IMR-90 (cell line): ENCODE measurements at places on chromosomes 1 and 21. TPM values are rescaled to one million over a fixed set of nuclear protein-coding genes. Genes with fewer than 3 reads are reported as not detected.
A peak's percentile ranks its signal among the peaks of the same experiment; 100 is the strongest.

The PLEKHN1 gene
- polyA plus RNA-seq, result 2.1 and 2.3 TPM in 2 replicates

- no peak overlapping the region for H3K27ac ChIP-seq
- no peak overlapping the region for H3K4me3 ChIP-seq
- no peaks in the 10 kb centered on the region for H3K4me1 ChIP-seq
Measured at GRCh38 chr1:157404614-157405013, 147.7 kb downstream of the FCRL5 start.

DNA sequence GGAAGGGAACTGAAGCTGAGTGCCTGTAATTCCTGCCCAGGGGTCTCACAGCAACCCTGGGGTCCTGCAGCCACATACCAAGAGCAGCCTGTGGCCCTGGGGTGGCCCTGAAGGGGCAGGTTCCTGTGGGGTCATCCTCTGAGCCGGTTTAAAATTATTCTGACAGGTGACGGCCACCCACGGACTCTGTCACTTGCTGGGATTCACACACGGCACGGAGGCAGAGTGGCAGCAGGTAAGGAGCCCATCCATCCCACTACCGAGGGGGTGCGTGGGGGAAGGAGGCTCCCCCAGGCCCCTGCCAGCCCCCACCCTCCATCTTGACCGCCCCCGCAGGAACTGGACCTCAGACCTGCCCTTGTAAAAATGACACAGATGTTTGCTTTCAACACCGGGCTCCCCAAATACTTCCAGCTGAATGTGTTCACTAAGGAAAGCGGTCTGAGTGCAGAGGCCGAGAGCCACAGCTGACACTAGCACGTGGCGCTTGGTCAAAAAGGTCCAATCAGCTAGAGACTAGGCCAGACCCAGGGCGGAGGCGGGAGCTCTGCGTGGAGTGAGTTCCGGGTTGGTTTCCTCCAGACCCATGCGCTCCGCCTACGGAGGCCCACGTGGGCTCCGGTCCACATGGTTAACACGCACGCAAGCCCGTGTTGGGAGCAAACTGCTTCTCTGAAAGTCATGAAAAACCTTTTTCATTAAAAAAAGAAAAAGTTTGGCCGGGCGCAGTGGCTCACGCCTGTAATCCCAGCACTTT is 10.0 kb downstream of the YBEY start:
- H3K4me1 ChIP-seq, result peaks cover 11% of the 10 kb centered on the region
- peaks cover 13% of the 10 kb centered on the region for H3K36me3 ChIP-seq
- peak; percentile 32 for DNase-seq
- H3K27me3 ChIP-seq, result no peaks in the 10 kb centered on the region

The RHEX gene
- polyA plus RNA-seq, result not detected in 2 replicates

The CENPL gene
- 4.8 and 6.3 TPM in 2 replicates for polyA plus RNA-seq

DNA sequence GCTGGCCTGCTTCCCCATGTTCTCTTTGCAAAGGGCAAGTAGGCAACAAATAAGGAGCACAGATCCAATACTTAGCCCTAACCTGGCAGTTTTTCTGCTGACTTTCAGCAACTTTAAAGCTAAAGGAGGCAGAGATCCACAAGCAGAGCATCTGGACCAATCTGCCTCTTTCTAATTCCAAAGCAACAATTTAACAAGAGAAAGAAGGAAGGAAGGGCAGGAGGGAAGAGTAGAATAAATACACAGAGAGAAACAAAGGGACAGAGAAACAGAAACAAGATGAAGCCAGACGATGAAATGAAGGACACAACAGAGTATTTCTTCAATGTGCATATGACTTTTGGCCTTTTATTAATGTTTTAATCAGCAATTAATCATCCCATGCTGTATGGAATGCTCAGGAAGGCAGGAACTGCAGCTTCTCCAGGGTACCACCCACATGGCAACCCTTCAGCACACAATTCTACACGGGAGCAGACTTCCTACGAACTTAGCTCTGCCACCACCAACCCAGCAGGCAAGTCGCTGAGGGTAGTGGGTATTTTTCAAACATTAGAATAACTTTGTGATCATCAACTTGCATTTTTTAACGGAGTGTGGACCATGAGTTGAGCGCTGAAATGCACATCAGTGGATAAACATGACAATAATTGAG is 15.3 kb downstream of the CLCC1 start:
- H3K4me1 ChIP-seq, result peaks cover 4% of the 10 kb centered on the region
- H3K4me3 ChIP-seq, result no peak overlapping the region
- H3K27ac ChIP-seq, result no peak overlapping the region
- no peaks in the 10 kb centered on the region for H3K27me3 ChIP-seq
- DNase-seq, result no peak

The RSPH1 gene
- polyA plus RNA-seq, result not detected in 2 replicates

DNA sequence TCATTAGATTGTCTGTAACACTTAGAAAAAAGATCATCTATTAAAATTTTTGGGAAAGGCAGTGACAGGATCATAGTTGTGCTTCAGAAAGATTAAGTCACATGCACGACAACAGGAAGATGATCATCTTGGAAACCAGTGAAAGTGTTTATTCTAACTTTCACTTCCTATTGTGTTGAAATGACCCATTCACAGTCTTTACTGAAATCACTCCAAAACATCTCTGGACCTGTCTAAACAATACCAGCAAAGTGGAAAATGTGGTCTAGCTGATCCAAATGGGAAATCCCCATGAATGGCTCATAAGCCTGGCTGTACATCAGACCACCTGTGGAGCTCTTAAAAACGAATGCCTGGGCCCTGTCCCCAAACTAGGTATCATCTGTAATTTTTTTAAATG is 111.1 kb upstream of the ETV3 start:
- no peak for DNase-seq
- H3K27me3 ChIP-seq, result no peaks in the 10 kb centered on the region
- H3K4me1 ChIP-seq, result no peaks in the 10 kb centered on the region
- no peaks in the 10 kb centered on the region for H3K36me3 ChIP-seq
- H3K4me3 ChIP-seq, result no peak overlapping the region
- no peak overlapping the region for H3K27ac ChIP-seq

DNA sequence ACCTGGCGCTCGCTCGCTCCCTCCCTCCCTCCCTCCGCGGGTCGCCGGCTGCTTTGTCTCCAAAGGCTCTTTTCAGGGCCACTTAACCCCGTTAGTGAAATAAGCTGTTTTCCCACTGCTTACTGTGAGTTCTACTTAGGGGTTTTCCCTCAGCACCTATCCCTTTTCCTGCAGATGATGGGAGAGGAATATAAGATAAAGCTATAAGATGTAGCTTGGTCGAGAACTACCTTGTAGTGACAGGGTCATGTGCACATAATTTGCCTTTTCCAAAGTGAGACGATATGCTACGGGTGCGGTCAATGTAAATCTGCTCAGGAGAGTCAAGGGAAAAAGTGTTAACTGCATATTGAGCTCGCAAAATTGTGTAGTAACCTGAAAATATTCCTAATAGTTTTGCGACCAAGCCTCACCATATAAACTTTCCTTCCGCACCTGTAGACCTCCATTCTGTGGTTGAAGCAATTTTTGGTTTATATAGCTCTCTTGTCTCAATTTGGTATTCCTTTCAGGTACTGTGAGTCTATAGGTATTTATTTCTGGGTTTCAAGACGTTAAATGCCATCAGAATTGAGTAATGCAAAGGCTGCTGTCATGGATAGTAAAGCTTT is 55.8 kb upstream of the BOLA1 start:
- no peak for DNase-seq
- peak overlapping the region; percentile 97 for H3K4me3 ChIP-seq

The FAM72C gene
- polyA plus RNA-seq, result 1.4 and 1.8 TPM in 2 replicates

GRCh38 chr1:5576673-5577065 is 415.6 kb downstream of the NPHP4 start:
- DNase-seq, result no peak
- no peak overlapping the region for H3K4me3 ChIP-seq
- no peaks in the 10 kb centered on the region for H3K4me1 ChIP-seq
- no peak overlapping the region for H3K27ac ChIP-seq

DNA sequence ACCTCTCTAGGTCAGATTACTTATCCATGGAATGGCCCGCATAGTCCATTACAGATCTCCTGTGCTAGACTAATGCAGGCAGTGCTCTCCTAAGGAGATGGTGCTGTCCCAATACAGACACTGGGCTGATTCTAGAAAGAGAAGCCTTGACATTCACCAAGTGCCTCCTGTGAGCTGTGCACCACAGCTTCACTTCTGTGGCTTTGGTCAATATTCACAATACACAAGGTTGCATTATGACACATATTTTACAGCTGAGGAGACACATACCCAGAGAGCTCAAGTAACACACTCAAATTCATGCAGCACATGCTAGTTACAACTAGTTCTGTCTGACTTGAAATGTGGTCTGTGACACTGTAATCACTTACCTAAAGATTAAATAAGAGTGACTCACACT is 59.4 kb upstream of the LRRC8B start:
- H3K27me3 ChIP-seq, result no peaks in the 10 kb centered on the region; the same call in 1 of the 2 replicates
- no peaks in the 10 kb centered on the region for H3K36me3 ChIP-seq
- DNase-seq, result no peak
- H3K27ac ChIP-seq, result no peak overlapping the region

GRCh38 chr1:29786195-29786594 is 549.9 kb downstream of the PTPRU start:
- H3K4me3 ChIP-seq, result no peak overlapping the region
- no peak overlapping the region for H3K27ac ChIP-seq
- no peaks in the 10 kb centered on the region; the same call in 1 of the 2 replicates for H3K27me3 ChIP-seq
- H3K36me3 ChIP-seq, result no peaks in the 10 kb centered on the region
- no peaks in the 10 kb centered on the region for H3K4me1 ChIP-seq
- DNase-seq, result no peak

- no peaks in the 10 kb centered on the region for H3K27me3 ChIP-seq
- peaks cover 33% of the 10 kb centered on the region for H3K36me3 ChIP-seq
- no peaks in the 10 kb centered on the region for H3K4me1 ChIP-seq
- no peak overlapping the region for H3K27ac ChIP-seq
- no peak overlapping the region for H3K4me3 ChIP-seq
Measured at GRCh38 chr1:86739648-86740509, 35.5 kb downstream of the SH3GLB1 start.

The FCGR2B gene
- not detected in 2 replicates for polyA plus RNA-seq

GRCh38 chr1:237270353-237270752 is 228.4 kb downstream of the RYR2 start:
- no peaks in the 10 kb centered on the region for H3K4me1 ChIP-seq
- no peak for DNase-seq
- no peak overlapping the region for H3K4me3 ChIP-seq
- H3K27me3 ChIP-seq, result no peaks in the 10 kb centered on the region

The CASQ1 gene
- polyA plus RNA-seq, result 0.10 and 0.21 TPM in 2 replicates

DNA sequence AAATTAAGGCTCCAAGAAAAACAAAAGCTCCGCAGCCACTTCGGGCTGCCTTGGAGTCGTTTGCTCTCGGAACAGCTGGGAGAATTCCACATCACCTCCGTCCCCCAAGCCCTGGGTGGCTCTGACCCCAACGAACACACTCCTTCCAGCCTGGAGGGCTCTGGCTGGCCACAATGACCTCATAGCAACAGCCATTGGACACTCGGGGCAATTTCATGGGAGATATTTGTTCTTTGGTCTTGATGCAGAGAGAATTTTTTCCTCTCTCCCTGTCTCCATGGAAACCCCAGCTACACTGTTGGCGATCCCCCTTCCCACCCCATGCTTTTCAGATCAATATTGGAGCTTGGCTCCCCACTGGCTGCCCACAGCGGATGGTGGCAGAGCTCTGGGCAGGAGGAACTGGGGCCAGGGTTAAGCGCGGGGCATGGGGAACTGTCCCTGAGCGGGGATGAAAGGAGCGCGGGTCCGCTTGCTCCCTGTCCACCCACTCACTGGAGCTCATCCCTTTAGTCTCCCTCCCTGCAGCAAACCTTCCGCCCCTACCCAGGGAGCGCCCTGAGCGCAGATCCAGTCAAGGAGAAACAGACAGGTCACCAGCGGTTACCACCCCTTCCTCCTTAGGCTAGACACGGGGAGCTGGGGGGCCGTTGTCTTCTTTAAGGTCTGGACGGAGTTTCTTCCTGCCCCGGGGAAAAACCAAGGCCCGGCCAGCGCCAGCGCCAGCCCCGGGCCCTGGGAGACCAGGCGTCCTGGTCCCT is 1.2 kb downstream of the WNT4 start:
- peaks cover 3% of the 10 kb centered on the region; the same call in 1 of the 2 replicates for H3K4me1 ChIP-seq
- no peak overlapping the region for H3K4me3 ChIP-seq
- DNase-seq, result no peak
- peaks cover 71% of the 10 kb centered on the region for H3K27me3 ChIP-seq

DNA sequence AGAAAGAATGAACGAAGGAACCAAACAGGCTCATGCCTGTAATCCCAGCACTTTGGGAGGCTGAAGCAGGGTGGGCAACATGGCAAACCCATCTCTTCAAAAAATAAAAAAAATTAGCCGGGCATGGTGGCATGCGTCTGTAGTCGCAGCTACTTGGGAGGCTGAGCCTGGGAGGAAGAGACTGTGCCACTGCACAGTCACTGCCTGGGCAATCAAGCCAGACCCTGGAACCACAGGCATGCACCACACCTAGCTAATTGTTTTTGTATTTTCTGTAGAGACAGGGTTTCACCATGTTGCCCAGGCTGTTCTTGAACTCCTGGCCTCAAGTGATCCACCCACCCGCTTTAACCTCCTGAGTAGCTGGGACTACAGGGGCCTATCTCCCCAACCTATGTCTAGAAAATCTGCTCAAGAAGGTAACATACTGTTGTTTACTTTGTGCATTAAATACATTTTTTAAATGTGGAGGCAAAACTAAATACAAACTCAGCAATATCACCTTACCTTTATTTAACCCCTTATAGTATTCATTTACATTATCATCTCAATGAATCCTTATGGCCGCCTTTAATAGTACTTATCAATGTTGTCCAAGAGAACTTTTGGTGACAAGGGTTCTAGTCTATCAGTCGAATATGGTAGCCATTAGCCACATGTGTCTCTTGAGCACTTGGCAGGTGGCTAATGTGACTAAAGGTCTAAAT is 2.7 kb downstream of the KHDC4 start:
- no peaks in the 10 kb centered on the region for H3K27me3 ChIP-seq

GRCh38 chr1:192986110-192986747 is 72.9 kb downstream of the UCHL5 start:
- H3K36me3 ChIP-seq, result no peaks in the 10 kb centered on the region
- peak; percentile 84 for DNase-seq
- no peak overlapping the region for H3K4me3 ChIP-seq

GRCh38 chr1:117574161-117574835 is 31.6 kb upstream of the TENT5C start:
- no peak overlapping the region for H3K27ac ChIP-seq
- no peak overlapping the region for H3K4me3 ChIP-seq
- no peaks in the 10 kb centered on the region; the same call in 1 of the 2 replicates for H3K4me1 ChIP-seq
- H3K36me3 ChIP-seq, result no peaks in the 10 kb centered on the region
- peaks cover 14% of the 10 kb centered on the region for H3K27me3 ChIP-seq

GRCh38 chr1:204541626-204542025 is 25.4 kb downstream of the MDM4 start:
- H3K36me3 ChIP-seq, result peaks cover 39% of the 10 kb centered on the region
- no peaks in the 10 kb centered on the region for H3K27me3 ChIP-seq
- no peak overlapping the region for H3K27ac ChIP-seq
- no peak for DNase-seq

GRCh38 chr1:201288007-201288406 is 4.7 kb downstream of the PKP1 start:
- no peak overlapping the region for H3K4me3 ChIP-seq
- H3K4me1 ChIP-seq, result peaks cover 2% of the 10 kb centered on the region; the same call in 1 of the 2 replicates
- H3K36me3 ChIP-seq, result no peaks in the 10 kb centered on the region

DNA sequence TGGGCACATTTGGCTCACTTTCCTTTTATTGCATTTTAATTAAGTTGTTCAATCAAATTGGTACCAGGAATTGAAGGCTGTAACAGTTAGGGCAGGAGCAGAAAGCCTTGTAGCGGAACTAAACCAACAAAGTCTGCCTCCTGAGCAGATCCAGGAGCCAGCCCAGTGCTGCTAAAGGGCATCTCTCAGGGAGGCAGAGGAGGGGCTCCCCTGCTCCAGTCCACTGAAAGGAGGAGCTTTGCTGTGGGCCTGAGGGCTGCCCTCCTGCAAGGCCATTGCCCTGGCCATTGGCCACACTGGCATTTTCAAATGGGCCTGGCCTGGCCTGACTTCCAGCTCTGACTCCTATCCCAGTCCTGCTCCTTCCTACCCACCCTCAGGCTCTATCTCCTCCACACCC is 3.7 kb upstream of the TRABD2B start:
- H3K27ac ChIP-seq, result no peak overlapping the region
- H3K4me3 ChIP-seq, result no peak overlapping the region
- peaks cover 24% of the 10 kb centered on the region for H3K27me3 ChIP-seq
- no peaks in the 10 kb centered on the region for H3K36me3 ChIP-seq
- no peak for DNase-seq

The NBPF4 gene
- polyA plus RNA-seq, result not detected in 2 replicates
